ENCODE measurements at places on chromosomes 2 and 18. TPM values are rescaled to one million over a fixed set of nuclear protein-coding genes. Genes with fewer than 3 reads are reported as not detected.

Gene FNDC4
- not detected for total RNA-seq

Gene BIN1
- total RNA-seq = 82.9 TPM

Gene WIPF1
- total RNA-seq = 346 TPM

Gene STAMBP
- total RNA-seq = 75.8 TPM

Gene FAM110C
- 0.15 TPM for total RNA-seq

Gene GNLY
- 18.6 TPM for total RNA-seq

Gene TDRD15
- not detected for total RNA-seq

Gene SP140
- 112 TPM for total RNA-seq

Gene ERBB4
- not detected for total RNA-seq

Gene FAM124B
- total RNA-seq = not detected

Gene GTF2A1L
- total RNA-seq = not detected

Gene FBXO36
- total RNA-seq = 0.82 TPM

Gene COL4A4
- not detected for total RNA-seq

Gene DOK6
- not detected for total RNA-seq

Gene SERPINB12
- total RNA-seq = not detected

Gene SLC5A7
- total RNA-seq = not detected

Gene CPLX4
- total RNA-seq = not detected

Gene DES
- total RNA-seq = not detected

Gene IL1B
- not detected for total RNA-seq

Gene LDLRAD4
- total RNA-seq = 38.3 TPM

Gene SULT1C4
- not detected for total RNA-seq

Gene INO80D
- 18.5 TPM for total RNA-seq

Gene RBM44
- 0.25 TPM for total RNA-seq

Gene CNNM3
- 28.5 TPM for total RNA-seq

Gene MC2R
- total RNA-seq = not detected

Gene MBD2
- 192 TPM for total RNA-seq

Gene PIGN
- total RNA-seq = 24.8 TPM

Gene GPR75
- total RNA-seq = 2.0 TPM

Gene RBM43
- total RNA-seq = 1.9 TPM

Gene PROKR1
- total RNA-seq = 0.13 TPM

Gene HS1BP3
- total RNA-seq = 9.0 TPM

Gene HSPE1
- total RNA-seq = 516 TPM

Gene CFAP65
- total RNA-seq = not detected

Gene PRKD3
- 61.0 TPM for total RNA-seq
